GM03348 (cell line): ENCODE measurements at places on chromosomes 2 and 18.

- DNase-seq = no peak
Observed at GRCh38 chr18:69936191-69936558, 11.5 kb downstream of the CD226 start.

GRCh38 chr2:216536734-216537210 is 38.1 kb downstream of the RPL37A start:
- peak; percentile 33 for DNase-seq

- no peak for DNase-seq
Observed at GRCh38 chr2:190062601-190063000, at the start of gene MSTN. TSS of gene MSTN (minus strand) at chr2:190062729. CDS start at chr2:190062596, 133 bp downstream.

DNA sequence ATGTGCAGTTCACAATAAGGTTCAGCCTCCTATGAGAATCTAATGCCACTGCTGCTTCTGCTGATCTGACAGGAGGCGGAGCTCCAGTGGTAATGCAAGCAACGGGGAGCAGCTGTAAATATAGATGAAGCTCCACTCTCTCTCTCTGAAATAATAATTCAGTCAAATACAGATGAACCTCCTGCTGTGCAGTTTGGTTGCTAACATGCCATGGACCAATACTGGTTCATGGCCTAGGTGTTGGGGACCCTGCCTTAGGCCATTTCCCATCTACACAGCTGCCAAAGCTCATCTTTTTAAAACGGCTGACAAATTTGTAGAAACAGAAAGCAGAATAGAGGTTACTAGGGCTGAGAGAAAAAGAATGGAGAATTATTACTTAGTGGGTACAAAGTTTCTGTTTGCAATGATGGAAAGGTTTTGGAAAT is 10.7 kb upstream of the HNRNPA3 start:
- DNase-seq = no peak

DNA sequence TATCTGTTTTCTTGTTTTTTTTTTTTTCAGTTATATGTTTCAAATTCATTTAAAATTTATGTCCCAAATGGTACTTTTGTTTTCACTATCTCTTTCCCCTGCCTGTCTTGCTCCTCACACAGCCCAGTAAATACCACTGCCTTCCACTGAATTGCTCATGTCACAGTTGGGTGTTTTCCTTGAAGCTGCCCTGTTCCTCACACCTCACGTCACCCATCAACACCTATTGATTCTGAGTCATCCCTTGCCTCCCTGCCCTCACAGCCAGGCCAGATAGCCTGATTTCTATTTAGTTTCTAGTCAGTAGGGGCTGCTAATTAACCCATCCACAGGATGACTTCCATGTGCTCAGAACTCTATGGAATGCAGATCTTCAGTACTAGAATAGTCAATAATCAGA is 25.3 kb downstream of the FSHR start:
- no peak for DNase-seq

GRCh38 chr2:101698014-101698843 is 722 bp downstream of the MAP4K4 start:
- DNase-seq = peak; percentile 62

DNA sequence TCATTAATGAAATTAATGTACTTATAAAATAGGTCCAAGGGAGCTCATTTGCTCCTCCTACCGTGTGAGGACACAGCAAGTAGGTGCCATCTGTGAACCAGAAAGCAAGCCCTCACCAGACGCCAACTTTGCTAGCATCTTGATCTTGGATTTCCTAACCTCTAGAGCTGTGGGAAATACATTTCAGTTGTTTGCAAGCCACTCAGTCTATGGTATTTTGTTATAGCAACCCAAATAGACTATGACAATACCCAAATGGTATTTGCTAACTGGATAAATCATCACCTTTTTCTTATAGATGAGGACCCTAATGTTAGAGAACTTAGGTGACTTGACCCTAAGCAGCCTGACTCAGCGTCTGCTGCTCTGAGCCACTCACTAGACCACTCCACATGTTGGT is 379.6 kb downstream of the HRH4 start:
- no peak for DNase-seq

- DNase-seq = peak; percentile 22
Observed at GRCh38 chr18:42196651-42197050, 241.6 kb downstream of the PIK3C3 start.

- no peak for DNase-seq
Observed at GRCh38 chr2:11807156-11808015, 61.0 kb downstream of the LPIN1 start.
